ENCODE measurements at places on chromosomes 6 and 20.

DNA sequence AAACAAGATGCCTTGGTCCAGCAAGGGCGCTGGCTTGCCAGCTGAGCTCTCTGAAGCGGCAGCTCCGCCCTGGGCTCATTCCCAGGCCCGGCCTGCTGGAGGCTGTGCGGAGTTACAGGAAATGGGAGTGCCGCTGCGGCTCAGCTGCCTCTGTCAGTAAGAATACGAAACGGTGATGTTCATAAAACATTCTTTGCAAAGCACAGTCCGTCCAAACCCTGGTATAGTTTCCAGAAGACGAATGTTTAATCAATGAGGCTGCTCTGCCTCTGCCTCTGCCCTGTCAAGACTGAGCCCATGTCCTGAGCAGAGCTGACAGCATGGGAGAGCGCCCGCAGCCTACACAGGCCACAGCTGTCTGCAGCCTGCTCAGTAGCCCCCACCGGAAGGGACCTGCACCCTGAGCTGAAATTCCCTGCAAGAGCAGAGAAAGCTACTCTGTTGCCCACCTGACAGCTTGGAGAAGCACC is 153.3 kb upstream of the SNX9 start:
- DNase-seq, result peak; percentile 66

GRCh38 chr20:34251619-34252018 is 10.4 kb downstream of the ASIP start:
- DNase-seq, result no peak

DNA sequence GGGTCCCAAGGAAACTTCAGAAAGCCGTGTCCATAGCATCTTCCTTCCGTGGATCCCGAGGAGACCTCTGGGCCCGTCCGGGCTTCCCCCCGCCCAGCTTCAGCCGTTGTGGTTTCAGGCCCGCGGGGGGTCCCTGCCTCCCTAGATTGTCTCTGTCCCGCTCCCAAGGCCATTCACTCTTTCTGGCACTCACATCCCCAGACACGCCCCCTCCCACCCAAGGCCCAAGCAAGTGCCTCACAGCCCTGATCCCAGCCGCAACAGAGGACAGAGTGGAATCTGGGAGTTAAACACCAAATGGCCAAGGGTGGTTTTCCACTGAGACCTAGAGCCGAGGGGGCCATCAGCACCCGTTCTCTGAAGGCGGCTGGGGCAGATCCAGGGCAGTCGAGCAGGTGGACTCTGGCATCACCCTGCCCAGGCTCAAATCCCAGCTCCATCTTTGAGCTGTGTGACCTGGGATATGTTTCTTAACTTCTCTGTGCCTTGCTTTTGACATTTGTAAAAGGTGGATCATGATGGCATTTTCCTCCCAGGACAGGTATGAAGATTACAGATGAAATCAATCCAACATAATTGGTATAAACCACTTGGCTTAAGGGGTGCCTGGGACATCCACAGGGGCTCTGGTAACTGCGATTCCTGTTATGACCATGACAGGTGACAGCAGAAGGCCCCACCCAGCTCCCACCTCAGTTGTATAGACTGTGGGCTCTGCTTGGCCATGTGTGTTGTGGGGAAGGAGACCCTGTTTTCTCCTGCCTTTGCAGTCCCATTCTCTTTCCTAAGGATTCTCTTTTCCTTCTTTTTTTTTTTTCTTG is 48.1 kb downstream of the CTCFL start:
- DNase-seq, result no peak

GRCh38 chr6:28603891-28604290 is 78.2 kb downstream of the GPX5 start:
- DNase-seq, result no peak

DNA sequence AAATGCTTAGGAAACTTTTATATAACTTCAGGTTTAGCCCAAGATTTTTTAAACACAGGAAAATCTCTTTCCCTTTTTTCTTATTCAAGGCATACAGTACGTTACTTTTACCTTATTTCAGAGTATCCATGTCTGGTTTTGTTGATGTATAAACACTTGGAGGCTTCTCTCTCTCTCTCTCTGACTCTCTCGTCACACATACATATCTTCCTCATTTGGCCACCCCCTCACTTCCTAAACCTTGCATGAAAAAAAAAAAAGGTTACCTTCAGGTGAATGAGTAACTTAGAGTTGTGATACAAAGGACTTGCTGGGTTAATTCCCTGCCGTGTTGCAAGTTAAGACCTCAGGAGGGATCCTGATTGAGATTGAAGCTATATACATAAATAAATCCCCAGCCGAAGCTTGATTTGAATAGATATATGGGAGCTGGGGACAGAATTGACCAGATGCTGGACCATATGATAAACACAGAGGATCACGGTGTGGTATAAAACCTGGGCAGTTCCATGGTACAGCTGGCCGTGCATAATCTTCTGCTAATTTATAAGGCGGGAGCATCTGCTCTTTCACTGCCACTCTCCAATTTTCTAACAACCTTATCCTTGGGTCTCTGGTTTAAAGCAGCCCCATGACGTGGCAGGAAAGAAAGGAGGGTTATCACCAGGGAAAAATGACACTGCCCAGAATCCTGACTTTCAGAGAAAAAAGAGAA is 55.1 kb upstream of the IL20RA start:
- DNase-seq, result no peak

- peak; percentile 39 for DNase-seq
These were observed 24.8 kb downstream of the NFYA start for GRCh38 chr6:41097467-41098090.

DNA sequence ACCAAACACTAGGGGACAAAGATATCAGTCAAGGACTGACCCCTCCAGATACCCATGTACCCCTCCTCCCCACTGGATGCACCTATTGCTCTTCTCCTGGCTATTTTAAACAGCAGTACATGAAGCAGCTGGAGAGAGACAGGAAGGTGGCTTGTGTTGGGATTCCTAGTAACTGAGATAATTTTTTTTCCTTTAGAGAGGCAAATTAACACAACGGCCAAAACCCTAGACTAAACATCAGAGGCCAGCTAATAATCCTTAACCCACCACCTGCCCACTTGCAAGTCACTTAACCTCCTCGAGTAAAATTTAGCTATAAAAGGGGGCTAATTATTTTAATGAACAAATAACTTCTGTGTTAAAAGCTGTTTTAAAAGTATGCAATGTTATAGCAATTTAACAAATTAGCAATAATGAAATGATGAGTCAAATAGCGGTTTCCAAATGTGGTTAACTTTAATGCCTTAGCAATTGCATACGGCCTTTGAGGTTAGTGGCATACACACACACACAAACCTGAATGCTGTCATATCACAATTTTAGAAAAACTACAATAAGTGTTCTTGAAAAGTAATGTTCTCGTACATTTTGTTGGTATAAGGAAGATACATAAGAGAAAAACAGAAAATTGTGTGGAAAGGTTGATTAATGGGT is 151.7 kb downstream of the FRK start:
- no peak for DNase-seq

DNA sequence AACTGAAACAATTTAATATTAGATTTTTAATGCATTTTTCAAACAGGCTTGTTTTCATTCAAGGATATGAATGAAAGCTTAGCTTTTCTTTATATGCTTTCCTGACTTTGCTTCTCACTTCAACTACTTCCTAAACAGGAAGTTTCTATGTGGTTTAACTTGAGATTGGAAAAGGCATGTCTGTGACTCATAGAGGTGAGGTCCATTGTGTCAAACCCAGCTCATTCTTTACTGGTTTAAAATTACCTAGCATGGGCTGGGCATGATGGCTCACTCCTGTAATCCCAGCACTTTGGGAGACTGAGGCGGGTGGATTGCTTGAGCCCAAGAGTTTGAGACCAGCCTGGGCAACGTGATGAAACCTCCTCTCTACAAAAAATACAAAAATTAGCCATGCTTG is 34.4 kb downstream of the EFHC1 start:
- peak; percentile 88 for DNase-seq

- DNase-seq, result no peak
These were observed 221.3 kb downstream of the ERMARD start for GRCh38 chr6:169972736-169973135.

- no peak for DNase-seq
These were observed 94.8 kb downstream of the IPCEF1 start for GRCh38 chr6:154261688-154262397.

DNA sequence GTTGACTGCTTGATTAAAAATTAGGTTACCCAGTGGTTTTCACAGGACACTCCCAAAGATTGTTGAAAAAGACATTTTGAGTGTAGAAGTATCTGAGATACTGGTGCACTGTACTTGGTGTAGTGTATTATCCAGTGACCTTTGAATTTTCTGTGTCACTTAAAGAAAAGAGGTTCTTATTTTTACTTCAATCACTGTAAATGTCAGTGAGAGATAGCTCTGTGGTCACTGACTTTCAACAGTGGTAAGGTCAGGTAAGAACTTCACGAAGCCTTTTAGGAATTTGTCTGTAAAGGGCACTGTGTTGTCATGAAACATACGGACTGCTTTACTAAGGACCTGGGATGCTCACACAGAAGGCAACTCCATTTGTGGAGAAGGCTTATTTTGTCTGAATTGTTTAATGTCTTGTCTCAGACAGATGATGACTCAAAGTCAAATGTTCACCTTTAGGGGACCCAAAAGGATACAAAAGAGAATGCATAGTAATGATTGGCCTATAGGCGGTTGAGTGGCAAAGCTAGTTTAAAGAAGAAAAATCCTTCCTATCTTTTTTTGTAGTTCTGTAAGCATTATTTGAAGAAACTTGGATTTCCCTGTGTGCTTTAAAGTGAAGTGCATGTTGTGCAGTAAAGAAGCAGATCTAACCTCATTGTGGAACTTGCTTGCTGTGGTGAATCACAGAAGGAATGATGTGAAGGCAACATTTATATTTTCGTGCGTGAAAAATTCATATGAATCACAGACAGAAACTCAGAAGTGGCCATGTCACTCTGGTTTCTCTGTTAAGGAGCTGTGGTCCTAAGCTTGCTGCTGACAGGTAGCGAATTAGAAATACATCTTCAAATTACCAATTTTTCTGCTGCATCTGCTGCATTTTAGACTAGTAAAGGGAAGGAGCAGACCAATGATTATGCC is 47.3 kb downstream of the ZFAND3 start:
- DNase-seq, result no peak

DNA sequence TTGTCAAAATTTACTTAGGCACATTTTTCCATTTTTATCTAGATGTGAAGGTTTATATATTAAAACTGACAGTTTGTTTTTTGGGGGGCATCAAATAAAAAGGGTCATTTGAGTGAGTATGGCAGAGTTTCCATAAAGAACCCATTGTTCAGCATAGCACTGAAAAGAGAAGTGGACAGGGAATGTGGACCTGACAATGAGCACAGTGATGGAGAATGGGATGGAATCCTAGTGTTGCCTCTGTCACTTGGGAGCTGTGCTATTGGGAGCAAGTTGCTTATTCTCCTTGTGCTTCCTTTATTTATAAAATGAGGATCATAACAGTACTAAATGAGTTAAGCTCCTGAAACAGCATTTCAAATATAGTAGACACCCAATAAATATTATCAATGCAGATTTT is 130.7 kb upstream of the SIM1 start:
- DNase-seq, result no peak

- DNase-seq, result no peak
These were observed 1502.2 kb downstream of the GRIK2 start for GRCh38 chr6:102895683-102896082.

DNA sequence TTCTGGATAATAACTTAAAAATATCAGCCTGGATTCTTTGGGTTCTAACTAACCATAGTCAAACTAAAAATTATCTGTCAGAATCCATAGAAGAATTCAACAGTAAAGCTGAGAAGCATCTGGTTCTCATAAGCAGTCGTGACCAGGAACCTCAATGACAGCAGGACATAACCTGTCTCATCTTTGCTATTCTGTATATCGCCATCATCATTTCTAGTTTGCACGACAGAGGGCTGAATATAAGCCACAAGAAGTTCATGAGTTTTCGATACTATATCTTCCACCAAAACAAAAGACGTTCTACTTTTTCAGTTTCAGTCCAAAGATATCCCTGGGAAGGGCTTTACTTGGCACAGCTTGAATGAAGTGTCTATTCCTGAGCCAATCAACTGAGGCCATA is 42.7 kb downstream of the RFPL4B start:
- no peak for DNase-seq

DNA sequence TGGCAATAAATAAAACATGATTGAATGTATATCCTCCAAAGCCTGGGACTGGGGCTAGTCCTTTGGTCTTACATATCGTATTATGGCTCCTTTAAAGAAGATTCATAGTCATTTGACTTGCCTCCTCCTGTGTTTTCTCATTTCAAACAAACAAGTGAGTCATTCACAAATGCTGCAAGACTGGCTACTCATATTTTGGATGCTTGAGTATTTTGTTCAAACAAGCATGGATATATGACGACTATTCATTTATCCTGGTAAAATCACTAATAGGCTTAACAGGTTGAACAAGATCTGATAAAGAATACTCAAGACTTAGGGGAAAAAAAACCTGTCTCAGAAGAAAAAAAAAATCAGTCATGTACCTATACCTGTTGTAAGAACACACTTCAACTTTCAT is 111.1 kb upstream of the CCDC28A start:
- DNase-seq, result no peak

- DNase-seq, result no peak
These were observed 24.4 kb downstream of the ZNF184 start for GRCh38 chr6:27448456-27448855.

GRCh38 chr20:57330998-57331397 is 1.4 kb downstream of the SPO11 start:
- no peak for DNase-seq

GRCh38 chr6:4941782-4942672 is 61.8 kb downstream of the RPP40 start:
- DNase-seq, result peak; percentile 96

GRCh38 chr6:155100591-155100990 is 105.5 kb downstream of the TIAM2 start:
- DNase-seq, result no peak

DNA sequence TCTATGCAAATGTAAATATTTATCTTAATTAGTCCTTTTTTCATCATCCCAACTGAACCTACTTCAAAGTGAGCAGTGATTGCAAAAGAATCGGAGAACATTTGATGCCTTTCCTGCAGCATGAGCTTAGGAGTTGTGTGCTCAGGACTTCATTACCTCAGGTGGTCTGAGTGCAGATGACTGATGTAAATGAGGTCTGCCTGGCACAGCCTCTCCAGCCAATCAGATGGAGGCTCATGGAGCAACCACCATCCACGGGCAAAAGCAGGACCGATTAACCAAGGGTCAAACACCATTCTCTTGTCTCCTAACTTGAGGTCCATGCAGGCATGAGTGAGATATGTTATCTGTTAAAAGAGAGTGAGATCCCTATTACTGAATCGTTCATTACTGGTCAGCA is 165.7 kb upstream of the CARMIL1 start:
- no peak for DNase-seq

DNA sequence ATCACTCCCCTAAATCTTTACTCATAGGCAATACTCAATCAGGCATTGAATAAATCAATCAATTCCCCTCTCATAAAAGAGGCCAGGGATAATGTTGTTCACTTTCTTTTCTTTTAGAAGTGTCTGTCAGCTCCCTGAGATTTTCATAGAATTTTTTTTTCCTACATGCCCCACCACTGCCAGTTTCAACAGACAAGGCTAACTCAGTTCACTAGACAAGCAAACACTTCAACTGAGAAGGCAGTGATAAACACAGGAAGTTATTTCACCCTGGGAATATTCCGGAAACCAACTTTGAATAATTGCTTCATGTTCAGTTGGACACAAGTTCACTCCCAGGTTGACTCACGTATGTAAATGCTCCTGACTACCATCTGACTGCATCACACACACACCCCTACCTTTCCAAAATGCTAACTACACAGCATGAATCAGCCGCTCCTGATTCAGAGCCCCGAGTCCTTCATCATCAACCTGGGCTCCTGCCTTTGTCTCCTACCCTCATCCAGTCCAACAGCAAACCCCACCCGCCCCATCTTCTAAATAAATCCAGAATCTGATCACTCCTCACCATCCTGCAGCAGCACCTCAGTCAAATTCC is 143.9 kb downstream of the BCAS1 start:
- peak; percentile 100 for DNase-seq

GRCh38 chr20:7499201-7499600 is 441.1 kb downstream of the HAO1 start:
- DNase-seq, result no peak

All from HT1080 (cell line).